MCF 10A (cell line): ENCODE measurements at places on chromosomes 2 and 18.
A peak's percentile ranks its signal among the peaks of the same experiment; 100 is the strongest.

DNA sequence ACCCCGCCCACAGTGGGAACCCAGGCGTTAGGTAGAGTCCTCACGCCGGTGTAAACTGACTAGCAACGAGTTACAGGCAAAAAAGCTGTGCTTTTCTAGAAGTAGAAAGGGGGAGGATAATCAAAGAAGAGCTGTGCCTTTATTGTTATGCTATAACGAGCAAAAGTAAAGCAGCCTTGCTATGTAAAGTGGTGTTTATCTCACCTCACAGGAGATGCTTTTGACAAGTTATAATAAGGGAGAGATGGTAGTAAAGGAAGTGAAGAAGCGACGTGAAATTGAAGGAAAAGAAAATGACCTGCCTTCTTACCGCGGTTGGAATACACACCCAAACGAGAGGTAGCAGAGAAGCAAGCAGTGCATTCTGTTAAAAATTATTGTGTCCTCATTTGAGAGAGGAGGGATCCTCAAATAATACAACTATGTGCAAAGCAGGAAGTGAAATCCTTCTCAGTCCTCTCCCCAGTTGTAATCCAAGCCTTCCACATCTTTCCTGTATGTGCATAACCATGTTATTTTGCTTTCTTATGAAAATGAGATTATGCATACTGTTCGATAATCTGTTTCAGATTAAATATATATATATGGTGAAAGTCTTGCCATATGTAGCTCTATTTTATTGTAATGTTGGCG lies 962 bp downstream of the TANK start:
- DNase-seq = no peak

GRCh38 chr2:29035016-29035745 lies 39.1 kb downstream of the PCARE start:
- no peak for DNase-seq

GRCh38 chr2:173963323-173963816 lies 1.8 kb downstream of the SP3 start:
- peak; percentile 72 for DNase-seq

DNA sequence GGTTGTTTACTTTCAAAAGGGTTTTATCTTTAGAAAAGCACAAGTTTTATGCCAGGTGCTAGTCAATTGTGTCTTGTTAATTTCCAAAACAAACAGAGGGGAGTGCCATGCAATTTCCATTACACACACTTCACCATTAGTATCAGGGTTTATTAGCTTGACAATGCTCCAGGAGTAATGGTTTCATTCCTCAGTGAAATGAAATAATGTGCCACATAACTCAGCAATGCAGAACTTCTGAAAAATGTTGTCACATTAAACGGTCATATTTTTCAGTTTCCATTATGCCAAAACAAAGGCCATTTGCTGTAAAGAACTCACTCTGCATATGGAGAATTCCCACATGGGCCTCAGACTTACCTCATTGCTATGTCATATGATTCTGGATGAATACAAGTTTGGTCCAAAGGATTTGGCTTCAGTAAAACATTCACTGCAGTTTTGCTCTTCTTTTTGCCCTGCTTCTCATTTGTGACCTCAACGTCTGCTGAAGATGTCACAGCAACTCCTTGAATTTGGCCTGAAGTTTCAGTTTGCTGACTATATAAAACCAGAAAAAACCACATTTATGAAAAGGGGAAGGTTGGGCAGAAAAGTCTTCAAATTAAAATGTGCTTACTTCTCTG lies 198.2 kb downstream of the SRBD1 start:
- no peak for DNase-seq

GRCh38 chr2:217928324-217929181 lies 74.2 kb downstream of the TNS1 start:
- DNase-seq = no peak

- no peak for DNase-seq
Observed at GRCh38 chr2:21646345-21646744, 522.6 kb downstream of the TDRD15 start.

- no peak for DNase-seq
Observed at GRCh38 chr2:175904035-175904434, 98.0 kb downstream of the LNPK start.

DNA sequence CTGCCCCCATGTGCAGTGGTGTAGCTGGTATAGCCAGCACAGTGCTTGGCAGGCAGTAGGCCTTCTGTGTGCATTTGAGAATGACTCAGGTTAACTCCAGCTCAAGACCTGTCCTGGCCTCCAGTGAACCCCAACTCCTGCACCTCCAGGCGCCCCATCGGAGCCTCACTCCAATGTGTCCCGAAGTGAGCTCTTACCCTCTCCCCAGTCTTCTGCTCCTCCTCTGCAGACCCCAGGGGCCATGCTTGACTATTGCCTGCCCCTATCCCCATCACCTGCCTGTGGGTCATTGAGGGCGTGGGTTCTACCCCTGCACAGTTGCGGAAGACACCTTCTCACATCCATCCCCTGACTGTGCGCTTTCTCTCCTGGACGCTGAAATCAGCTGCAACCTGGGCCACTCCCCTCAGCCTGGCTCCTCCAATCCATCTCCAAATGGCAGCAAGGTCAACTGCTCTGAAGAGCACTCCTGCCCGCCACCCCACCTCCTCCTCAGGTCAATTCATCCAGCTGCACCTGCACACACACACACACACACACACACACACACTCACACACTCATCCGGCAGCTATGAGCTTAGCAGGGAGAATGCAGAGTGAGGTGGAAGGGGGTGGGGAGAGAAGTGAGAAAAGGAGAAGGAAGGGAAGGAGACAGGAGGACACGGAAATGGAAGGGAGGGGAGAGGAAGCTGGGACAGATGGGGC lies 130.3 kb upstream of the GLI2 start:
- no peak for DNase-seq

- DNase-seq = no peak
Observed at GRCh38 chr18:7256618-7257425, 25.9 kb downstream of the LRRC30 start.

DNA sequence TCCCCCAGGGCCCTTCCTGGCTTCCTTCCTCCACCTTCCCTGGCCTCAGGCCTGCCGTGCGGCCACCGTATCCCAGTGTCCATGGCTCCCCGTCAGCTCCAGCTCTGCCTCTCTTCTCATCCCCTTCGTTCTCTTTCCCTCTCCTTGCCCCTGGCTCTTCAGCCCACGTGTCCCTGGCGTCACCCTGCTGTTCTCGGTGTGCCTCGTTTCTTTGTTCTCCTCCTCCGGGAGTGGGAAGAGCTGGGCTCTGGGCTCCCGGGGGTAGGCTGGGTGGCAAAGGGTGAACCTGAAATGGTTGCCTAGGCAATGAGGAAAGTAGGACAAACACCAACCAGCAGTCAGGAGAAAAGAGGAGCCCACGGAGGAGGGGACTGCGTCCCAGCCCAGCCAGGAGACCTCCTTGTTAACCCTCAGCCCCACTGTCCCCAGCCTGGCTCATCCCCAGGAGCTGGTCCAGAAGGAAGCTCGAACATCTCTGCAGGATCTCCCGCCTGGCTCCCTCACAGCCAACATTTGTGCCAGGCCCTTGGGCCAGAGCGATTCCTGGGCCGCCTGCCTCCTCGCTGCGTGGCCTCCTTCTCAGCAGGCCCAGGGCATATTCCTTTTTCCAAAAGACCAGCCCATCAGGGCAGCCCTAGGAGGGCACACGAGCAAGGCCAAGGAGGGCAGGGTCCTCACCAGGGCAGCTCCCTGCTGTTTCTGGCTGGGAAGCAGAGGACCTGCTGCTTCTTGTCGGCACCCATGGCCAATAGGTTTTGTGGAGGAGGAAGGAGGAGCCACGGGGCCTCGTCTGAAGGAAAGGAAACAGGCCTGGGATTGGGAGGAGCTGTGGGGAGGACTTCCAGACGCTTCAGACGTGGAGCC lies 30.9 kb upstream of the DNMT3A start:
- DNase-seq = no peak

DNA sequence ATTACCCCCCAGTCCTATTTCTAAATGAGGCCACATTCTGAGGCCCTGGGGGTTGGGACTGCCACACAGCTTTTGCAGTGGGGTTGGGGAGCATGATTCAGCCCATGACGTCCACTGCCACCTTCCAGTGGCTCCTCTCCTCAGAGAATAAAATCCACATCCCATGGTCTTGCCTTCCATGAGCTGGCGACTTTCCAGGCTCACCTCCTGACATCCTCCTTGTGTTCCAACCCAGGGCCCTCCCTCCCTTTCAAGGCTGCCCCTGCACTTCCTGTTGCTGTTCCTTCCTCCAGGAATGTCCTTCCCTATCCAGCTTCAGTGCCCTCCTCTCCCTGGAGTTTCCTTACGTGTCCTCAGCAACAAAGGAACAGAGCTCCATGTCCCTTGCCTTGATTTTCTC lies 187.3 kb upstream of the ID2 start:
- DNase-seq = no peak

DNA sequence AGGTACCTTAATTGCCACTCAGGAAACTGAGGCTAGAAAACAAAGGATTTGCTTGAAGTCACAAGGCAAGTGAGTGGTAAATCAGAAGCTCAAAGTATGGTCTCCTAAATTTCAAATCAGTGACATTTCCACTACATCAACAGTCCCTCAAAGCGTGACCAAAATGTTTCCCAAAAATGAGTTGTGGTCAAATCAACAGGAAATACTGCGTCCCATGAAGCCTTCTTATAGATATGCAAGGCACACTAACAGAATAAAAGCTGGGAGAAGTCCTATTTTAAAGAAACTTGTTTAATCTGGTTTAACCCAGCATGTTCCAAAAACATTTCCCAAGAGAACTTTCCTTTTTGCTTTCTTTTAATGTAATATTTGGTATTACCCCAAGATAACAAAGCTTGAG lies 249.4 kb downstream of the EXOC6B start:
- no peak for DNase-seq

- no peak for DNase-seq
Observed at GRCh38 chr18:26911840-26912239, 46.3 kb upstream of the AQP4 start.
